ENCODE measurements at places on chromosomes 4 and X.

DNA sequence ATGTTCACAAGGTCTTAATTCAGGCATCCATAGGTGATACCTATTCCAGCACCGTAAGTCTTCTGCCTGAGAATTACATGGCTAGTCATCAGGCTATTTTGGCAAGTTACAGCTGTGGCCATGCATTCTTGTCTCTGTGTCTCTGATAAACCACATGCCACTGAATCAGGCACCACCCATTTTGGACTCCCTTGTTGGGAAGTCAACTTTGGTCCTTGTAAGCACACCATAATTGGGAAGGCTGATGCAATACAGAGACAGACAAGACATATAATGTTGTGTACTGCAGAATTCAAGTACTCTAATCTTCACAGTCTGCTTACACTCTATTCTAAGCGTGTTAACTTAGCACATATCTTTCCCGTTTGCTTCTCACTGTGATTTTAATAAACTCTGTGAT, 483.7 kb upstream of the FTHL17 start:
- no peak for DNase-seq

- peak; percentile 53 for DNase-seq
Measured at GRCh38 chrX:47501226-47502074, 18.4 kb upstream of the ZNF41 start.

DNA sequence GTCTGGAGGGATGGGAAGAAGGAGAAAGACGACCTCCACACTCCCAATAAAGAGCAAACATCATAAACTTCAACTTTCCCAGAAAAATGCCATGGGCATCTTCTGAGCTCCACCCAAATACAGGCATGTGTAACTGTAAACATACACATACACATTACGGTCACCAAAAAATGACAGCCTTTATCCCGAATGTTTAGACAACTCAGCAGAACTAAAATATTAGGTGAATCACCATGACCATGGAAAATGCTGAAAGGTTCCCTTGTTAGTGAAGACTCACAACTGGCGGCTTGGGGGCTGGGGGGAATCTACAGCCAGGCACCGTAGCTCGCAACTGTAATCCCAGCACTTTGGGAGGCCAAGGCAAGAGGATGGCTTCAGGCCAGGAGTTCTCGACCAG, 33.0 kb downstream of the PRKX start:
- no peak for DNase-seq

- no peak for DNase-seq
Measured at GRCh38 chrX:18422325-18422724, 3.1 kb upstream of the CDKL5 start.

DNA sequence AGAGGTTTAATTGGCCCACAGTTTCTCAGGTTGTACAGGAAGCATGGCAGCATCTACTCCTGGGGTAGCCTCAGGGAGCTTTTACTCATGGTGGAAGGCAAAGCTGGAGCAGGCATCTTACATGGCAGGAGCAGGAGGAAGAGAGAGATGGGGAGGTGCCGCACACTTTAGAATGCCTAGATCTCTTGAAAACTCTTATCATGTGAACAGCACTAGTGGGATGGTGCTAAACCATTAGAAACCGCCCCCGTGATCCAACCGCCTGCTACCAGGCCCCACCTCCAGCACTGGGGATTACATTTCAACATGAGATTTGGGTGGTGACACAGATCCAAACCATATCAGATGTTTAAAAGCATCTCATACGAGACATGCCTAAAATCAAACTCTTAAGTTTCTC, 41.6 kb upstream of the SCOC start:
- no peak for DNase-seq
